ENCODE measurements at places on chromosomes 5 and 9.

DNA sequence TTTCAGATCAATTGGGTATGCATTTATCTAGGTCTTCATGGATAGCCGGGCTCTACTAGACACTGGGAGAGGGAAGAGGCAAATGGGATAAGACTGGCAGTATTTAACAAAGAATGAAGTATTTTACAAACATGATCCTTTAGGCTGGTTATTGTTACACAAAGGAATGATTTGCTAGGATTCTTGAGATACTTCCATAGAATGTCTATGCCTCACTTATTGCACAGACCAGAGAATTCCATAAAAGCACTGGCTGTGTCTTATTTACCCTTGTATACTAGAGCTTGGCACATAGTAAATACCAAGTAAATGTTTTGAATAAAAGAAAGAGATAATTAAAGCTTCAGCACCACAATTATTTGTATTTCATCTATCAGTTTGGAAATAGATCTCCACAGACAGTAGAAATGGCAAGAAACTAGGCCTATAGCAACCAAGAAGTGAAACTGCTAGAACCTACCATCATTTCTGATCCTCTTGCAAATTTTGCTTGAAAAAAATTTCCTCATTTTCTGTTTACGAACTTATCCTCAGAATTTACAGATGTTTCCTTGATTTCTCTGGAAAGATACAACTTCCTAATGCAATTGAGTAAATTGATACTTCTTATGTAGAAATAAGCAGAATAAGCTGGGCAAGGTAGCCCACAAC, 3.8 kb downstream of the PDCD1LG2 start:
- DNase-seq: no peak

GRCh38 chr9:135098400-135099105, 11.1 kb downstream of the OLFM1 start:
- DNase-seq: no peak

DNA sequence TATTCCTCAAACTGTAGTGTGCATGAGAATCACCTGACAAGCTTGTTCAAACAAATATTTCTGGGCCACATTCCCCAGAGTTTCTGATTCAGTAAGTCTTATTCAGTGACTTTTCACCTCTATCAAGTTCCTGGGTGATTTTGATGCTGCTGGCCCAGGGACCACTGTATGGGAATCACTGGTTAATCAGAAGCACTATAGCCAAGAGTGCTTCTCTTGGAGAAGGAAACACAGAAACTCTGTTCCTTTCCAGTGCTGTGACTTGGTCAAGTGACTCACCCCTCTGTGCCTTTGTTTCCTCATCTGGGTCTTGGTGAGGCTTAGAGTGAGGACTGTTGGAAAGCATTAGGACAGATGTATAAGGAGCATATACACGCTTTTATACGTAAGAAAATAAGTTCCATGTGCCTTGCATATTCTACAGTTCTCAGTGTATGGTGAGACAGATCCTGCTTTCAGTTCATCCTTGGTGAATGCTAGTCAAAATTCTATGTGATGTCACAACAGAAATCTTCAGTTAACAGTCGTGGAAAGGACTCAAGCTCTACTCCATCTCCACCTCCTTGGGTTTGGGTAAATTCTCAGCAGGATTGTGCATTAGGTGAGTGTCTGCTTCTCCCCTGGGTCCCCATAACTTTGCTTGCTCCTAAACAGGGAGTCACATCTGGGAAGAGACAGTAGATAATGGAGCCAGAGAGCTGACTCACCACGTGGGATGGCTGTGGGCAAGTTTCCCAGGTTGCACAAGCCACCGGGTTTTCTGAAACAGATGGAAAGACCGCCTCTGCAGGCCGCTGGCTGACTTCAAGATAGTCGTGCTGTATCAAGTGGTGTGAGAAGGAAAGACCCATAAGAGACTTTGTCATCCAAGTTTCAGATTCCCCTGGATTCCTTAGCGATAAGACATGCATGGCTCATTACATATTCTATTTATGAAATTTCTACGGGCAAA, 117.0 kb downstream of the NXNL2 start:
- no peak for DNase-seq

GRCh38 chr5:43639566-43639965, 36.6 kb downstream of the NNT start:
- DNase-seq: no peak

- no peak for DNase-seq
Measured at GRCh38 chr5:176816791-176817347, 6.5 kb downstream of the UNC5A start.

All from stimulated activated CD8-positive, alpha-beta memory T cell treated with anti-CD3 and anti-CD28 coated beads, Interleukin-4, amount 100 ng/mL, for 4 hours (primary cell).